ENCODE measurements at places on chromosomes 4 and X. TPM values are rescaled to one million over a fixed set of nuclear protein-coding genes. Genes with fewer than 3 reads are reported as not detected.

DNA sequence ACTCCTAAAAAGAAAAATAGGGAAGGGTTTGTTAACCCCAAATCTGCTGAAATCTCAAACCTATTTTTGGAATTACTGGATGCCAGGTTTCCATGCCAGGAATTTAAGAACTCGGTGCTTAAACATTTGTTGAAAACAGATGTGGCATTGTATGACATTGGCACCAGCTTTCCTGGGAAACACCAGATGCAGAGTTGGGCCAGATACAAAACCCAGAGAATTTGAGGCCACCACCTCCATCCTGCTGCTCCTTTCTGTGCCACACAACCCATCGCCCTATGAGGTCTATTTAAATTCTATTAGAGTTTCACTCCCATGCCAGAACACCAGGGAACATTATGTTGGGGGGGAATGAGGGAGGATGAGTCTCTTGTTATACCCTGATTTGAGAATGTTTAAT lies 71.7 kb downstream of the ARAP2 start:
- no peak overlapping the region for H3K4me3 ChIP-seq
- H3K27me3 ChIP-seq, result no peaks in the 10 kb centered on the region
- H3K36me3 ChIP-seq, result no peaks in the 10 kb centered on the region
- DNase-seq, result peak; percentile 51
- no peak overlapping the region for H3K27ac ChIP-seq

LRPAP1 gene
- 87.3 TPM for polyA plus RNA-seq

DNA sequence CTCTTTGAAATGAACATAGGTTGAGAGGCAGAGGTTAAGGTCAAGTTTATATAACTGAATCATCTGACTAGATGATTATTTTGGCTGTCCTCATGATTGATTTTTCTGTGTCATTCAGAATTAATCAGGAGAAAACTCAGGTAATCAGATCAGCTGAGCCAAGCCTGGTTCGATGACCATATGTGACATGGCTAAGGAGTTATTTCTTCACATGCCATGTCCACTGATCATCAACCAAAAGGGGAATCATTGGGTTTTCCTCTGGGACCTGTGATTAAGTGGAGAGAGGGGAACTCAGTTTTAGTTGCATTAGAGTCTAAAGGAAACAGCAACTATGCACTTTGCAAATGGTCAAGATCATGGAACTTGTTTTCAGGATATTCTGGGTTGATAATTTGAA lies 20.3 kb upstream of the PACRGL start:
- H3K4me1 ChIP-seq, result no peaks in the 10 kb centered on the region
- DNase-seq, result no peak

GRCh38 chr4:56468097-56468422 lies 643 bp downstream of the SRP72 start:
- no peak for DNase-seq
- peak overlapping the region; percentile 94 for H3K27ac ChIP-seq
- H3K4me3 ChIP-seq, result peak overlapping the region; percentile 87
- H3K4me1 ChIP-seq, result peaks cover 11% of the 10 kb centered on the region
- H3K36me3 ChIP-seq, result peaks cover 13% of the 10 kb centered on the region

- H3K36me3 ChIP-seq, result no peaks in the 10 kb centered on the region
- no peaks in the 10 kb centered on the region for H3K27me3 ChIP-seq
- no peak overlapping the region for H3K27ac ChIP-seq
- no peak for DNase-seq
- H3K4me1 ChIP-seq, result no peaks in the 10 kb centered on the region
Measured at GRCh38 chr4:18404642-18405041, 383.1 kb upstream of the LCORL start.

HMX1 gene
- not detected for polyA plus RNA-seq

DNA sequence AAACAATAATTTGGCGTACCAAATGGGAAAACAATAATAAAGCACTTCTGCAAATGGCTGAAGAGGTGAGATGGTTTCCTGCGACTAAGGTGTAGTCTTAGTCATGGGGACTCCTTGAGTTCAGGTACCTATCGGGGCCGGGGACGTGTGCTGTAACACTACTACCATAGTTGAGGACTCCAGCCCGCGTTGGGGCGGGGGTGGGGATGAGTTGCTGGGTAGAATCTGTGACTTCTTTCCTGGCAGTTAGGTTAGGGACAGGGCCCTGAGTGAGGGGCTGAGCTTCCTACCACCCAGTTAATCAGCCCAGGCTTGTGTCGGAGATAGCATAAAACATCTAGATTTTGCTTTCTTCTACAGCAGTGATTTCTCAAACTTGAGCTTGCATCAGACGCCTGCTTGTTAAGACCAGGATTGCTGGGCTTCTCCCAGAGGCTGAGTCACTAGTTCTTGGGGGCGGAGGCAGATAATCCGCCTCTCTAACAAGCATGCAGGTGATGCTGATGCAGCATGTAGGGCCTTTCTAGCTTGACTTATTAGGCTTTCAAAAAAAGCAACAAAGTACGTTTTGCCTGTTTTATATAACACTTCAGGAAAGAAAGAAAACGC lies 30.2 kb downstream of the RBBP7 start:
- no peak for DNase-seq
- H3K27me3 ChIP-seq, result peaks cover 21% of the 10 kb centered on the region
- H3K4me3 ChIP-seq, result no peak overlapping the region
- peaks cover 16% of the 10 kb centered on the region for H3K4me1 ChIP-seq
- peaks cover 29% of the 10 kb centered on the region for H3K36me3 ChIP-seq
- peak overlapping the region; percentile 9 for H3K27ac ChIP-seq

PROM1 gene
- polyA plus RNA-seq, result 54.0 TPM

PPBP gene
- polyA plus RNA-seq, result 4.9 TPM

CXorf38 gene
- 7.7 TPM for polyA plus RNA-seq

GRCh38 chr4:86653237-86653865 lies 59.2 kb downstream of the PTPN13 start:
- no peaks in the 10 kb centered on the region for H3K4me1 ChIP-seq
- H3K27me3 ChIP-seq, result no peaks in the 10 kb centered on the region
- no peak overlapping the region for H3K27ac ChIP-seq

Measured in muscle of leg (tissue), 16 donors.